ENCODE measurements at places on chromosomes 12 and 14.
A peak's percentile ranks its signal among the peaks of the same experiment; 100 is the strongest.

GRCh38 chr12:94326727-94327126 lies 132.9 kb downstream of the CEP83 start:
- no peak for DNase-seq

DNA sequence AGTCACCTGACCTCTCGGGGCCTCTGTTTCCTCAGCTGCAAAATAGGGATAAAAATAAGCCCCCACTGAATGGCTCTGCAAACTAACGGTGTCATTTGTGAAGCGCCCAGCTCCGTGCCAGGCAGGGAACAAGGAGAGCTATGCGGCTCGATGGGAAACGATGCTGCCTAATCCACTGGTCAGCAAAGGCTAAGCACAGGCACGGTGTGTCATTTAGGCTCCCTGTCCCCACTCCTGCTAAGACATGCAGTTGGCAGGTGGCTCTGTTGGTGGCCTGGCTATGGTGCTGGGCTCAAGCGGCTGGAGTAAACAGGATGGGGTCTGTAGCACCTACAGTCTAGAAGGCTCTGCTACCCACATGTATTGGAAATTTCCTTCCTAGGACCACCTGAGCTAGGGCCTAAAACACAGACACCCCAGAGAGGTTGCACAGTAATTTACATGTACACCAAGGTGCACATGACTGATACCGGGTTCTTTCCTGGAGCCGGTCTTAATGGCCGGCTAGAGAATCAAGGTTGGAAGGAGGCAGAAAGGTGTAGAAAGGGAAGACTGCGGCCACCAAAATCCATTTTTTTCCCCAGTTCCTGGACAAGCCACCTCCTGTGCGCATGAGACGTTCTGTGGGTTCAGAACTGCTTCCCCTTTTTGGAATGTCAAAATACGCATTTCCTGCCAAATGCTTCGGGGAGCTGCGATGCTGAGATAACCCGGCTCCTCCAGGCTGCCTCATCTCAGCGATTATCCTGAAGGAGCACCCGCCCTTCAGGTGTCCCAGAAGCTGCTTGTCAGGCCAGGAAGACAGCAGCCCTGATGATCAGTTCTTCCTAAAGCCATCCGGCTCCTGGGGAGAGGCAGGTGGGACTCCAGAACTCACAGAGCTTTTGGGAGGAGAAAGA lies 1.0 kb downstream of the CACNA2D4 start:
- DNase-seq, result no peak

- DNase-seq, result peak; percentile 63
Observed at GRCh38 chr12:121773011-121773777, 20.3 kb downstream of the RHOF start.

DNA sequence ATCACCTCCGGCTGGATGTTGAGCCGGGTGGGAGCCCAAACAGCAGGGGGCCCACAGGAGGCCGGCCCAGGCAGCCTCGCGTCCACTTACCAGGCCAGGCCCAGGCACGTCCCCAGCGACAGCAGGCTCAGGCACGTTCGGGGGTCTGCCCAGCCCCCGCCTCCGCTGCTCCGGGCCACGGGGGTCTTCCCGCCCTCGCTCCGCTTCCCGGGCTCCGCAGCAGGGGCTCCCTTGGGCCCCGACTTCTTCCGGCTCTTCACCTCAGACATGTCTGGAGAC lies 216 bp downstream of the IKBIP start:
- no peak for DNase-seq

DNA sequence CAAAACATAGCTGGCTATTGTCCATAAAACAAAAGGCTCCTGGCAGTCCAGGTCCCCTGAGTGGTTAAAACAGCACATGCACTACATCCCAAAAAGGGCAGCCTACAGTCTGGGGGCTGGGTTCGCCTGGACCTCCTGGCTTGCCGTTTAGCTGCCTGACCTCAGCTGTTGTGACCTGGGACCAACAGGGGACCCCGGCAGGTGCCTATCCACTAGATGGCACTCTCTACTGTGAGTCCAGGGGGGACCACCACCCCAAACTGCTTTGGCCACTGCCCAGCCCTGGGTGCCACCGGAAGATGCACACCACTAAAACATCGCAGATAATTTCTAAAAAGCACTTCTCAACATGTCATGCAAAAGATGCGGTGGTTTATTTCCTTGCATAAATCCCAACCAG lies 2.9 kb upstream of the RTL1 start:
- no peak for DNase-seq

DNA sequence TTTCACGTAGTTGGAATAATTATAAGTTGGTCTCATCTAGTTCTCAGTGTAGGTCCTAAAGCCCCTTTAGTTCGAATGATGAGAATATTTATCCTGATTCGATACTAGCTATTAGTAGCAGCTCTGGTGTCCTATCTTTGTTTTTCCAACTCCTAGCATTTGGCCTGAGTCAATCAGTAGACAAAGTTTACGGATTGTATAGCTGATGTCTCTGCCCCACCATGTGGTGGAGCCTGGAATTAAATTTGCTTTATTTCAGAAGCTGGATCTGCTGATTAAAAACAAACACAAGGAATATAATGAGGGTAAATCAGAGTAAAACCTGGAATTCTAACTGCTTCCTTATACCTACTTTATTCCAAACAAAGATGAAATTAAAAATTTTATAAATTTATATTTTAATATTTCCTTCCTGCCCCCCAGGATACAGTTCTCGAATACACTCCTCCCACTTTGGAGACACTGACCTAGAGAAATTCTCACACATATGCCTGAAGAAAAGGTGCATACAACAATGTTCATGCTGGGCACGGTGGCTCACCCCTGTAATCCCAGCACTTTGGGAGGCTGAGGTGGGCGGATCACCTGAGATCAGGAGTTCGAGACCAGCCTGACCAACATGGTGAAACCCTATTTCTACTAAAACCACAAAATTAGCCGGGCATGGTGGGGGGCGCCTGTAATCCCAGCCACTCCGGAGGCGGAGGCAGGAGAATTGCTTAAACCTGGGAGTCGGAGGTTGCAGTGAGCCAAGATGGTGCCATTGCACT lies 7.6 kb upstream of the BRMS1L start:
- DNase-seq, result no peak

DNA sequence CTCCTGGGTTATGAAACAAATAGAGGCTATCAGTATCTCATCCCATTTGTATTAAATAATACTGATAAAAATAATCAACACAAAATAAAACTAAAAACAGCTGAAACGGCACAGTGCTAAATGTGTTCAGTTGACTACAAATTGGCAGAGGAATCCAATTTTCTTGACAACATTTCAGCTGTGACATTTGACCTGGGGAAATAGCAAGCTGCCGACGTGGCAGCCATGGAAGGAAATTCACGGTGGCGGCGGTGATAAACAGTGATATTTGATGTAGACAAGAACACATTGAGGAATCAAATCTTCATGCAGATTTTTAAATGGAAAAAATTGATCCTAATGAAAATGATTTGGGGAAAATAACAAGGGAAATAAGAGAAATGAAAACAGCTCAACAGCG lies 159.1 kb upstream of the RTL1 start:
- no peak for DNase-seq

DNA sequence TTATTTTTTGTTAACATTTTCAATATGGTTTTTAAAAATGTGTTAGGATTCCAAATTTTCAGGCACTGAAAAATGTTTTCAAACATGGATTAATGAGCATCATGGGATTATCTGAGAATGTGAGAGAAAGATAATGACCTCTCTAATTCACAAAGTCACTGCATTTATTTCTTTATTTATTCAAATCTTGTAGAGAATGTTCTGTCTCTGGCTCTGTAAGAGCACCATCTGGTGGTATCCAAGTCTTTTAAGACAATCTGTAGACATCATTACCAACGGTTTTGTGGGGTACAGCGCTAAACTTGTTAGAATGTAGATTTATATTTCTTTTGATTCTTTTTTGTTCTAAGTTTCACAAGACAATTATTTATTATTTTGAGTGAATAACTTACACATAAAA lies 956.0 kb upstream of the NOVA1 start:
- DNase-seq, result no peak

DNA sequence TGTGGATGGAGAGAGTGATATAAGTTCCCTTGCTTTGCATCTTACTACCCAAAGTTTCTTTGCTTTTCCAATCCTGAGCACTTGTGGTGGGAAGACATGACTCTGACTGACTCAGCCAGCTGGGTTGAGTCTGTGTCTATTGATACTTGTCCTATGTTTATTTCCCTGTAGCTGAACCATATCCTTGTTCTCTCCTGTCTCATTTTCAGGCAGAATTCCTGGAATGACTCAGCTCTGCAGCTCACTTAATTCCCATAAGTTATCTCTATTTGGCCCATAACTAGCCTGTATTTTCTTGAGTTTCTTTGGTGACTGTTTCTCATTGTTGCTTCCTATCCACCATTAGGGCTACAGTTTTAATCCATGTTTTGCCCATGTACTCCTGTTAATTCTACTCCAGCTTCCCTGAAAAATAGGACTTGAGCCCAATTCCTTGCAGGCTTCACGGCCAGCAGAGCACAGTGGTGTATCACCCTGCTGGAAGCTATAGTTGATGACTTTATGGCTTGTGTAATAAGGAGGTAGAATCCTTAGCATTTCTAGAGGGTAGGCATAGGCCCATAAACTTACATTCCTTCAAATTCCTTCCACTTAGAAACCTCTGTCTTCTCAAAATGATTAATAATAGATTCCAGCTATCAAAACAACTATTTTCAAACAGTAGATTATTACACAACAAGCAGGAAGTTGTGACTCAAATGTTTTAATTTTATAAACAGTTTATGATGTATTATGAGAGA lies 183.1 kb downstream of the TMTC3 start:
- no peak for DNase-seq

DNA sequence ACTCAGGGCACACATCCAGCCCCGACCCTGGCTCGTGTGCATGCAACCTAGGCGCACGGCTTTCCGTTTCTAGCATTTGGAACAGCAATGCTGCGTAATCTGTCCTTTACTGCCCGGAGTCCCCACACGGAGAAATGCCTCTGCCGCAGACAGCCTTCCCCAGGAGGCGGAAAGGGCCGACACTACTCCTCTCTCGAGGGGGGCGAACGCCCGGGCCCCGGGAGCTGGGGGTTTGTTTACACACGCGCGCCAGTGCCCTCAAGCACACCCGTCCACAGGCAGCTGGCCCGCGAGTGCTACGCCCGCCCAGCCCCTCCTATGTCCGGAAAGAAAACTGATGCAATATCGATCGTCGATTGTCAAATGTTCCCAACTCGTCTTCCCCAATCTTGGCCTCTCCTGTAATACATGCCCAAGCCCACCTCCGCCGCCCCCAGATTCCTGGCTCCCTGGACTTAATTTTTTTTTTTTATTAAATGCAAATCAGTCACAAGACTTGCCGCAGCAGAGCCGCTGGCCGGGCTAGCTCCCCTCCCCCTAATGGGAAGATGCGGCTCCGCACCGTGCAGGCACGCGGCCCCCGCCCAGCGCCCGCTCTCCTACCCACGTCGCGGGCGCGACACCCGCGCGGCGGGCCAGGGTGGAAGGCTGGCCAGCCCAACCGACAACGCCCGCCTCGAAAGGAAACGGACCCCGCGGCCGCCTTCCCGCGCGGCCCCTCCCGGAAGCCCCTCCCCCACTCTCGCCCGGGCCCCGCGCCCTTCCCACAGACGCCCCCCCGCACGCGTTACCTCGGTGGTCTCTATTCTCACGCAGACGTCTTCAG lies 642 bp downstream of the SLC38A2 start:
- DNase-seq, result no peak

DNA sequence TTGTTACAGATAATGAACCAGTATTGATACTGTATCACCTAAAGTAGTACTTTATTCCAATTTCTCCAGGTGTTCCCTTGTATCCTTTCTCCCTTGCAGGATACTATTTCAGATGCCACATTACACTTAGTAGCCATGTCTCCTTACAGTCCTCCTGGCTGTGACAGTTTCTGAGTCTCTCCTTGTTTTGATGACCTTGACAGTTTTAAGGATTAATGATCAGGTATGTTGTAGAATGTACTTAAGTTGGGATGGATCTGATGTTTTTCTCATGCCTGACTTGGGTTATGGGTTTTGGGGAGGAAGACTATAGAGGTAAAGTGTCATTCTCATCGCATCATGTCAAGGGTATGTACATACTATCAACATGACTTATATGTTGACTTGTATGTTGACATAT lies 193.6 kb downstream of the ADGRD1 start:
- no peak for DNase-seq

DNA sequence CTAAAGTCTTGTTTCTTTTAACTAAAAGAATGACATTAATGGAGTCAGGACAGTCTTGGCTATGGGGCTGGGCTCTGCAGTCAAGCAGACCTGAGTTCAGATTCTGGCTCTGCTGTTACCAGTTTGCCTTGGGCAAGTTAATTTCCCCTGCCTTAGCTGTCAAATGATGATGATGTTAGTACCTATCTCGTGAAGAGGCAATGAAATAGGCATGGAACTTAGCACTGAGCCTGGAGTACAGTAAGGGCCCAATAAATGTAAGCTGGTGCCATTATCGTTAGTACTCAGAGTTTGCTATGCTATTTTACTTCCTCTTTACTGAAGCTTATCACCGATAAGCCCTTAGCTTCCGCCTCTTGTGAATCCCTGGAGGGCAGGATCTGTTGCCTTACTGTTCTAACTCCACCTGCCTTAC lies 8.5 kb downstream of the FBXW8 start:
- DNase-seq, result no peak

GRCh38 chr12:13154027-13154538 lies 42.4 kb upstream of the EMP1 start:
- no peak for DNase-seq

- no peak for DNase-seq
Observed at GRCh38 chr12:111434680-111435338, 29.1 kb downstream of the SH2B3 start.

- no peak for DNase-seq
Observed at GRCh38 chr14:101496776-101497683, 64.3 kb upstream of the DIO3 start.

All from NT2/D1 (cell line).